NCI-H526 (cell line): ENCODE measurements at places on chromosomes 1 and 21.

DNA sequence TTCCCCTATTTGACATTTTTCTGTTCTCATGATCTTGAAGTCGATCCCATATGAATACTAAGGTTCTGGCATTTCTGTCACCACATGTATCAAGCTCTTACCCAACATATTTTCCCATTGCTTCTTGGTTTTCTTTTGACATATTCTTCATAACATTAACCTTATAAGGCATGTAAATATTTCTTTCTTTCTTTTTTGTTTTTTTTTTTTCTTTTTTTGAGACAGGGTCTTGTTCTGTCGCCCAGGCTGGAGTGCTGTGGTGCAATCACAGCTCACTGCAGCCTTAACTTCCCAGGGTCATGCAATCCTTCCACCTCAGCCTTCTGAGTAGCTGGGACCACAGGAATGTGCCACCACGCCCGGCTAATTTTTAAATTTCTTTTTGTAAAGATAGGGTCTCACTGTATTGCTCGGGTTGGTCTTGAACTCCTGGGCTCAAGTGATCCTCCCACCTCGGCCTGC lies 33.1 kb upstream of the ERRFI1 start:
- DNase-seq = no peak

DNA sequence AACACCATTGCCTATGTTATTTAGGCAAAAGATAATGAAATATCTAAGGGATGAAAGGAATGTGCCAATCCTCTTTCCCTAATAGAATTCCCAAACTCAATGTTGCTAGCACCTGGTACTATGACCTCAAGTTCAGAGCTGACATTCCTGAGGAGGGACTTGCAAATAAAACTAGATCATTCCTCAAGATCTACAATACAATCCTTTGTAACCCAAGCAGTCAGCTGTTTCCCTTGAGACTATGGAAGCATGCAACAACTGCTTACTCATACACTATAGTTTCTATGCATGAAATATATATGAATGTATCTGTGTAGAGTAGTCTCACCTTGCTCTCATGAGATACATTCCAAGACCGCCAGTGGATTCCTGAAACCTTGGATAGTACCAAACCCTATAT lies 65.0 kb downstream of the ABL2 start:
- DNase-seq = peak; percentile 25

GRCh38 chr21:46468108-46468774 lies 9.6 kb downstream of the DIP2A start:
- DNase-seq = no peak

DNA sequence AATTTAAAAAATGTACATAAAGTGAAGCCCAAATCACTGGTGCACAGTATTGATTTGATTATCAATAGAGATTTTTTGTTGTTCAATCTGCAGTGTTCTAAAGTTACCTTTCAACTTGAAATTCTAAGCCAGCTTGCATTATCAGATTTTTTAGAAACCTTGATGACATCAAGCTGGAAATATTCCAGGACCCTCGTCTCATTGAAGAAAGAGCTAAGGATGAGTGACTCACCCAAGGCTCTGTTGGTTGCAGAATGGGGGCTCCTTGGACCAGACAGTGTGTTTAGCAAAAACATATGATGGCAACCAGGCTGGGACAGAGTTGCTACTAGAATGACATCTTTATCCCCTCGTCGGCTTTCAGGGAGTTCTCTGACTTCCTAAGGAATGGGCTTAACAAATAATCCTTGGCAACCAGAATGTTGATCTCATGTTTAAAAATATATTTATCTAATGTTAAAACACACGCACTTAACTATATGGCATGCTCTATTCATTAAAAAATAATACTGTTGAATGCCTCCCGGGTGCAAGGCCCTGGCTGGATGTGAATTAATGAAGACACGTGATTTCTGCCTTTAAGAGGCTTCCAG lies 79.7 kb downstream of the RUNX3 start:
- DNase-seq = no peak

GRCh38 chr1:155253797-155254196 lies 1.5 kb downstream of the ENTREP3 start:
- no peak for DNase-seq
